ENCODE measurements at places on chromosomes 4 and X.
A peak's percentile ranks its signal among the peaks of the same experiment; 100 is the strongest.

DNA sequence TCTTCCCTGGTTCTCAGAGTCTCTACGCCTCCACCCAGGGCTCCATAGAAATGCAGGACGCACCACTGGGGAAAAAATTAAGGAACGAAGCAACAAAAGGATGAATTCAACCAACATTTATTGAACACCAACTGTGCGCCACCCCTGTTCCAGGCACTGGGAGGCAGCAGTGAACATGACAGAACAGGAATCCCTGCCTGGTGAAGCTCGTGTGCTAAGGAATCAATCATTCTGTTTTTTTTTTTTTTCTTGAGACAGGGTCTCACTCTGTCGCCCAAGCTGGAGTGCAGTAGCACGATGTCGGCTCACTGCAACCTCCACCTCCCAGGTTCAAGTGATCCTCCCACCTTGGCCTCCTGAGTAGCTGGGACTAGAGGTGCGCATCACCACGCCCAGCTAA is 1.9 kb upstream of the FTSJ1 start:
- peak; percentile 34 for DNase-seq

GRCh38 chrX:107227780-107228485 is 21.5 kb downstream of the DNAAF6 start:
- DNase-seq, result no peak

DNA sequence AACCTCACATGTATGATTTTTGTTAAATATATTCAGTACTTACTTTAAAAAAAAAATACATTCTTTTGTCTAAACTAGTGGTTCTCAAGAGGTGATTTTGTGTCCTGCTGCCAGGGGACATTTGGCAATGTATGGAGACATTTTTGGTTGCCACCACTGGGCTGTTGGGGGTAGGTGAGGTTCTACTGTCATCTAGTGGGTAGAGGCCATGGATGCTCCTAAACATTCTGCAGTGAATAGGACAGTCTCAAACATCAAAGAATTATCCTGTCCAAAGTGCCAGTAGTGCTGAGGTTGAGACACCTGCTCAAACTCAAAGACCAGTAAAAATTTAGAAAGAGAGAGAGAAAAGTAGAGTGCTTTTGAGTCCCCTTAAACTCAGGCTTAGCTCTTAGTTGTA is 32.9 kb upstream of the PGM2 start:
- no peak for DNase-seq

DNA sequence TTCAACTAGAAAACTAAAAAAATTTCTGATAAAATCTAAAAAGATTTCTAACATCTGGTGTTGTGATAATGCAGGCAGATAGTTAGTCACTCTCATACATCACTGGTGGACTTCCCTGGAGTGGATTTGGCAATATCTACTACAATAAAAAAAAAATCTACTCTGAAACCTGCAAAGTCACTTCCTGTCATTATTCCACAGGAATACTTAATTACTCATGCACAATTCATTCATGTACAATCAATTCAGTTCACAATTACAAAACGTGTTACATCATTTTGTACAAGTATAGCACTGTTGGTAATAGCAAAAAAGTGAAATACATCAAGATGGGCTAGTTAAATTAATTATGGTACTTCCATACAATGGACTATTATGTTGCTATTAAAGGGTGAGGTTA is 16.5 kb upstream of the RHOH start:
- no peak for DNase-seq

DNA sequence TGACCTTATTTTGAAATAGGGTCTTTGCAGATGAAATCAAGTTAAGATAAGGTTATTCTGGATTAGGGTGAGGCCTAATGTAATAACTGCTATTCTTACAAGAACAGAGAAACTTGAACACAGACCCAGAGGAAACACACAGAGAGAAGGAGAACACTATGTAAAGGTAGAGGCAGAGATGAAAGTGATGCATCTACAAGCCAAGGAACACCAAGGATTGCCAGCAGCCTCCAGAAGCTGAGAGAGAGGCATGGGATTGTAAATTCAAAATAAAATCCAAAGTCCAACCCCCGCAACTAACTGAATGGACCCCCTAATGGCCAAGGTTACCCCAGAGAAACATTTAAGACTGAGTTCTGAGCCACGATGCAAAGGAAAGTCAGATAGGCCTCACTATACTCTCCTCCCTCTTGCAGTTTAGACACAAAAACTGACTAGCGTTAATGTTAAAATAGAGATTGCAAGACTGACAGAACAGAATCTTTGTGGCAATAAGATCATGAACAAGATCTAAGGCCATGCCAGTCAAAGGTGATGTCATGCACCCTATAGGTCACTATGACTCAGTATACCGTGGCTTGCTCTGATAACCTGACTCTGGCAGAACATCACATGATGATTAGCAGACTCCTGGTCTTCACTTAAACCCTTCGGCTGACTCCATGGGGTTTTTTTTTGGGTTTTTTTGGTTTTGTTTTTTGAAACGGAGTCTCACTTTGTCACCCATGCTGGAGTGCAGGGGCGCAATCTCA is 42.9 kb downstream of the DDX60L start:
- peak; percentile 14 for DNase-seq

DNA sequence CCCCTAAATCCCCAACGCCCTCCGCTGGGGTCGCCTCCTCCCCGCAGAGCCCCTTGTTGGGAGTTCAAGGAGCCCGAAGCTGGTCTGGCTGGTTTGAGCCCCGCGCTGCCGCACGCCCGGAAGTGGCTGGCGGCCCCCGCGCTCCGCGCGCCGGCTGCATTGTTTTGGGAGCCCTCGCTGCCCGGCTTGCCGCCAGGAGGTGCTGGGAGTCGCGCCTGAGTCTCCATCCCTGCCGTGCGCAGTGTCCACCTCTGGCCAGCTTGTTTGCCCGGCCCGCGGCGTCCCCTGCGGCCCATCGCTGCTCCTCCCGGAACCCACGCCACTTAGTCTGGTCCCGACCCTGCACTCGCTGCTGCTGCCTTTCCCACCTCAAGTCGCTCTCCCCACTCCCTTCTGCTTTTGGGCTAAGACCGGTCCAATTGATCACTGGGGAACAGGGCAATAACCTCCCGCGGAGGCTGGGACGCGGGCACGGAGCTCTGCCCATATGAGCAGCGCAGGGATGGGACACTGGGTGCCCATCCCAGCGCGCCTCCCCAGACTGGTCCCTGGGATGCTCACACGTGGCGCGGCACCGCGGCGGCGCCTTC is 2.2 kb upstream of the SFRP2 start:
- peak; percentile 63 for DNase-seq

GRCh38 chrX:53817548-53817947 is 131.0 kb upstream of the HUWE1 start:
- DNase-seq, result no peak

DNA sequence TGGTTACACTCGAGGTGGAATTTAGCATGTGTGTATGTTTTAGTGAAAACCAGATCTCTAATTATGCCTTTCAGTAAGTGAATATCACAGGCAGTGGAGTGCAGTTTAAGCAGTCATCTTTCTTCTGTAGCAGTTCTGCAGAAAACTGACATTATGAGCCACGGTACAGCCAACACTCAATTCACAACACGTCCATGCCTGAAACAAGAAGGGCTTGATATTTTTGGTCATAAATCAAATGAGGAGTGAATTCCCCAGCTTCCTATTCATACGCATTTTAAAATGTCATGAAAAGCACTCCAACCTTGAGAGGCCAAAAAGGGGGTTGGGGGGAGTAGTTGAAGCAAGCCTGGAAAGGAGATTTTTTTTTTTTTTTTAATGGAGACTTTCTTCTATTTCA is 316.7 kb downstream of the ARHGAP10 start:
- no peak for DNase-seq

GRCh38 chrX:132119821-132120515 is 7.9 kb downstream of the FRMD7 start:
- no peak for DNase-seq

GRCh38 chr4:127574643-127575042 is 58.1 kb upstream of the INTU start:
- DNase-seq, result no peak

DNA sequence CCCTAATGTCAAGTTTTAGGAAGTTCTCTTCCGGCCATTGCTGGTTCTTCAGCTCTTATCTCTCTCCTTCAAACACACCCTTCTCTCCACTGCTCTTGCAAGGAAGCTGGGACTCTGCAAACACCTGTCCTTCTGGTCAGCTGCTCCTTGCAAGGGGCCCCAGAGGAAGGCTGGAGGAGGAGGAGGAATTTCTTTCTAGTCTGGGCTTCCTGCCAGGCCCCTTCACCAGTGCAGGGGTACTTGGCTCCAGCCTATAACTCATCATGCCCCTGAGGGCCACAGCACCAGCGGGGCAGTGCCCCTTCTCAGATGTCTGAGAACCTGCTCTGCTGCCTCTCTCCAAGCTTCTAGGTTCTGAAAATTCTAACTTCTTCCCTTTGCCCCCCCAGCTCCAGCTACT is 46.7 kb downstream of the REELD1 start:
- no peak for DNase-seq

DNA sequence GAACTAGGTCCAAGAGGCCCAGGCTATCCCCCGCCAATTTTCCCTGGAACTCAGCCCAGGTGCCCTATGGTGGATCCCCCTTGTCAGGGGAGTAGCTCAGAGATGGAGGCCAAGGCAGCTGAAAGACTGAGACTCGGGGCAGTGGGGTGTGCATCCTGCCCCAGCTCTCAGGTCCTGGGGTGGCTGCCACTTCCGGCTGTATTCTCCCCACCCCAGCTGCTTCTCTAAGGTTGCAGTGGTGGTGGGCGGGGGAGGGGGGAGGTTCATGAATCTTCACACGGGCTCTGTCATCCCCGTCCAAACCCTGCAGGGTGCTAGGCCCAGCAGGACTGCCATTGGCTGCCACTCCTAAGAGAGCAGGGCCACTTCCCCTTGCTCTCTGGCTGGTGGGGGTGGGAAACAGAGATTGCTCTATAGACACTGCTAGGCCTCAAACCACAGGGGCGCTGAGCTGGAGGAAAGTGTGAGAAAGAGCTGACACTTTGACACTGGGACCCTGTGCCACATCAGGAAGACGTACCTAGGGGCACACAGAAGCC is 1.5 kb downstream of the SASH3 start:
- DNase-seq, result peak; percentile 86

GRCh38 chr4:63556332-63556731 is 852.9 kb downstream of the TECRL start:
- DNase-seq, result no peak

DNA sequence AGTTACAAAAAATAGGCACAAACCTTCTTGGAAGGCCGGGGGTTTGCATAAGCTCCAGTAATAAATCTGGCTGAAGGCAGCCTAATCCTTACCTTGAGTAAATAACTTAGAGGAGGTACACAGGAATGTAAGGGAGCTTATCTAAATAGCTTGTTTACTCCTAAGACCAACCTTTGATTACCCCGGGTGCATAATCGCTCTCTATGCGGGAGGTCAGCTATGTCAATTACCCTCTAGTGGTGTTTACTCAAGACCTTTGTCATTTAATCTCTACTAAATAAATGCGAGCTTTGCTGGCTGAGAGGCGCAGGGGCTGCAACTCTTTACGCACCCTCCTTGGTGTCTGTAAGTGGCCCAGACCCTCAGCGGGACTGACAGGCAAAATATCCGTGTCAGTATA is 50.2 kb upstream of the MAP9 start:
- no peak for DNase-seq

DNA sequence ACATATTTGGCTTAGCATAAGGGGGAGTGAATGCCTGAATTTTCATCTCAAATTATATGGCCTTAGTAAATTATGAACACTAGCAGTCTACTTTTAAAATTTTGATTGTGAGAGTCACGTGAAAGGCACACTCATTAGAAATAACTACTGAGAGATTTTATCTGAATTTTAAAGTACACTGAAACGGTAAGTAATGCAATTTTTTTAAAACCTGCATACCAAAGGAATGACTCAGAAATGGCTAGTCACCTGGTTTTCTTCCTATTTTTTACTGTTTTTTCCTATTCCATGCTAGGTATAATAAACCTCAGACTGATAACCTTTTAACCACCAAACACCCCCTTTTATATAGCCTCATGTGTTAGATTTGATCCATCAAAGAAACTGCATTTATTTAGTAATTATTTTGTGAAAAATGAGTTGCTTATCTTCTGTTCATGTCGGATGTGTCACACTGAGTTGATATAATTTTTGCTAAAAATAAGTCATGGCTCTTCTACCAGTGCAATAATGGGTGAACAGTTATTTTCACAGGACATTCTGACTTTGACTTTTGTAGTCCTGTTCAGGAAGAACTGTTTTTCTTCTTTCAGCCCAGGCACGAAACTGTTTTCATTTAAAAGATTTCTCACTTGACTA is 40.4 kb downstream of the CPEB2 start:
- DNase-seq, result no peak

- DNase-seq, result no peak
Measured at GRCh38 chrX:675955-676295, 45.3 kb downstream of the SHOX start.

GRCh38 chrX:6005856-6006255 is 222.8 kb downstream of the NLGN4X start:
- no peak for DNase-seq

- DNase-seq, result peak; percentile 76
Measured at GRCh38 chrX:71671043-71671780, 3.9 kb downstream of the LOC101059915 start.

DNA sequence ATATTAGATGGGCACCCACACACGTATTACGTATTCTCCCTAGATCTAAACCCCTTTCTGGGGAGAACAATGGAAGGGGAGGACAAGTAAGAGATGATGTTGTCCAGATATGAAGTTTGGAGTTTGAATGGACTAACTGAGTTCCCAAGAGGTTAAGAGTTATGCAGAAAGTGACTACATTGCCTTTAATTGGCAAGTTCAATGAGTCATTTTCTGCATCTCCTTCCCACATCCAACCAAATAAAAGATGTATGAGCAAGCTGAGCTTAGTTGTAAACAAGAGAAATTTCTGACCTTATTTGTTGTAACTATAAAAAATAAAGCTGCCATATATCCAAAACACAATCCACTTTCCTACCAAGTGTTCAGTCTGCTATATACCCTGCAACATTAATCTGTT is 50.5 kb downstream of the TIGD2 start:
- DNase-seq, result no peak

GRCh38 chr4:184825141-184825895 is 450 bp downstream of the ACSL1 start:
- peak; percentile 57 for DNase-seq

DNA sequence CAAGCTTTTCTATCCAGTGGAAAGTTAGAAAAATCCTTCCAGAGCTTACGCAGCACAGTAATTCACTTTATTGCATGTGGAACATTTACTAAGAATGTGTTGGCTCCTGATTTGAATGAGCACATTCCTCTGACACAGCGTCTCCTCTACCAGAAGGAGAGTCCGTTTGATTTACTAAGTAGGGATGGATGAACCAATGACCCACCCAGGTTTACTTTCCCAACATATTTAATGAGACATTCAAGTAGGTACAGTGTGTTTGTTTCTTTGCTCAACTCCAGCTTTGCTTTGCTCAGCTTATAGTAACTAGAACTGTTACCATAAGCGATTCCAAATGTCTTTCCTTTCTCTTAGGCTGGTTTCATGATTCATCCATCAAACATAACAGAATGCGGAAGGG is 161.7 kb downstream of the SMARCA1 start:
- DNase-seq, result no peak

DNA sequence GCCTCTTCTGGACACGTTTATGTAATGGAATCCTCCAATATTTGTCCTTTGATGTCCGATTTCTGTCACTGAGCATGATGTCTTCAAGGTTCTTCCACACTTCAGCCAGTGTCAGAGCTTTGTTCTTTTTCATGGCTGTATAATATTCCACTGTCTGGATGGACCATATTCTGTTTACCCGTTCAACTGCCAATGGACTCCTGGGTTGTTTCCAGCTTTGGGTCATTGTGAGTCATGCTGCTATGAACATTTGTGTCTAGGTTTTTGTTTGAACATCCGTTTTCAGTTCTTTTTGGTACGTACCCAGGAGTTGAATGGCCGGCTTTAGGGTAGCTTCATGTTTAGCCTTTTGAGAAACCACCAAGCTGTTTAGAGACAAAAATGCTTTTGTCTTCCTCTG is 93.2 kb downstream of the SHOX start:
- DNase-seq, result no peak
